ENCODE measurements at places on chromosomes 5 and 9.

DNA sequence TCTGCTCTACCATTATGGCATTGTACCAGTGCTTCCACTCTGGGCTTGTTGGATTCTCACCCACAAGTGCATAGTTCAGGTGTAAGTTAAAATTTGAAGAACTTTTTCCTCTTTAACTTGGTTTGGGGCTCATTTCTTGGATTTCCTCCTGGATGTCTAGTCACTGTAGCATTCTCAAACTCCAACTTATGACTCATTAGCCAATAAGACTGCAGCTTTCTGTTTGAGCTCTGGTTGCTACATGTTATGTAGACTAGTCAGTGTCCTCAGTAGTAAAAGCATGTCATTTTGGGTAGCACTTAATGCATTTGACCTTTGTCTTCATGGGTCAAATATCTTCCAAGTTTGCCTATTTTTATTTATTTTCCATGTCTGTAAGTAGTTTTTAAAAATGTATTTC lies 790.8 kb downstream of the BRINP1 start:
- no peak for DNase-seq

DNA sequence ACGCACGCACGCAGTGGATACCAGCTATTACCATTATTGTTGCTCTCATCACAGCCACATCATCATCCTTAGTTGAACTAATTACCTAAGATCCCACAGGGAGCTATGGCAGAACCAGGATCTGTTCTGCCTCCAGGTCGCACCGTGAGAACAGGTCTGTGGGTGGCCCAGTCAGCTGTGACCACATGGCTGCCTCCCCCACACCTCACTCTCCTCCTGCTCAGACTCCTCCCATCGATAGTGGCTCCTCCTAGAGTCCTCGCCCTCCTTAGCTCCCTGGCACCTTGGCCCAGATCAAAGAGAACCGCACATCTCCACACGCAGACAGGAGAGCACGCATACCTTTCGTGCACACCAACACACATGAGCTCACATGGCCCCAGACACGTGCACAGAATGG lies 32.4 kb upstream of the RPL26L1 start:
- no peak for DNase-seq

DNA sequence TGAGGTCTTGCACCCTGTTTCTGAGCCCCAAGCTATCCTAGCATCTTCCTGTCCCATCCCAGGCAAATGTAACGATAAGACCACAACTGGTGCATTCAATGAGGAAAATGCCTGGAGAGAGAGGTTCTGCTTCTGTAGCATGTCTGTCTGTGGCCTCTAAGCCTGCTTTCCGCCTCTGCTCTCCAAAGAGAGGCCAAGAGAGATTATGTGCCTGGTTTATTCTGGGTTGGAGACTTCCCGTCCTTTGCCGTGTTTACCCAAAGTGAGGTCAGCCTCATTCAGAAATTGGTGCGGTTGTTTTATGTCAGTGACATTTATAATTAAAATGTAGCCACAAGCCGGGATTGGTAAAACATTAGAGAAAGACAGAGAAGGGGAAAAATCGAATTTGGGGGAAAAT lies 77.8 kb downstream of the FGF1 start:
- no peak for DNase-seq

GRCh38 chr5:146626936-146627335 lies 110.9 kb upstream of the GPR151 start:
- no peak for DNase-seq

GRCh38 chr5:74174366-74174765 lies 466.2 kb downstream of the ENC1 start:
- DNase-seq, result no peak

DNA sequence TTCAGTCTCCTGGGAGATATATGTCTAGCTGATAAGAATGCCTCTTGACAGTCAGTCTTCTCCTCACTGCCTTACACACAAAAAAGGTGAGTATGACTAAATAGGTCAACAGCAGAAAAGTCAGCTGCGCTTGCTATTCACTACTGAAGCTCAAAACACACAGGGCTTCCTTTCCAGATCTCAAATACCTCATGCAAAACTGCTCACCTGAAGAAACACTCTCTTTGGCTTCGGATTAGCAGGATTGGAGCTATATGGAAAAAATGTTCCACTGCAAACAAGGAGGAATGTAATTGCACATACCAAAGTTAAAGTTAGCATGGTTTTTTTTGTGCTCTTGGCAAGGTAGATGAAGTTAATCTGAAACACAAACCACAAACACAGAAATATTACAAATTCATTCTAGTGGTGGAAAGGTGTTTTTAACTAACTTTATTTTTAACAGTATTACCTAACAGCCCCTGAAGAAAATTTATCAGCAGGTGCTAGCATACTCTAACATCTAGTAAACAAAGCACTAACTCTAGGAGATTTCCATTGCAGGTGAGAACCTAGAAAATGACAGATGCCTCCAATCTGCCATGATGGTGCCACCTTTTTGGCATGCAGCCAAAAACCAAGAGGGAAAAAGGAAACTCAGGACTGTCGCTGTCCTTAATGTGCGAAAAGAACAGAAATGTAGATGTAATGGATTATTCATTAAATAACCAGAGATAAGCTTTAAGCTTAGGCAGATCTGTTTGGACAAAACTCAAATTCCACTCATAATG lies 31.8 kb downstream of the ERMP1 start:
- no peak for DNase-seq

DNA sequence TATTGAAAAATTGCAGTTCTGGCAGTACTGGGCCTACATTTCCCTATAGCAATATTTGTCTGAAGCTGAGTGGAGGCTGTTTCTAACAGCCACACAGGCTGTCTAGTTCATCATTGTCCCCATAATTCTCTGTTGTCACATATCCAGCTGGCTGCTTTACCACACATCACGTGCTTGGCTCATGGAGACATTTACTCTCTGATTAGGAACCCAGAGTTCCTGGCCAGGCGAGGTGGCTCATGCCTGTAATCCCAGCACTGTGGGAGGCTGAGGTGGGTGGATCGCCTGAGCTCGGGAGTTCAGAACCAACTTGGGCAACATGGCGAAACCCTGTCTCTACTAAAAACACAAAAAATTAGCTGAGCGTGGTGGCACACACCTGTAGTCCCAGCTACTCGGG lies 81.4 kb downstream of the PGM5 start:
- no peak for DNase-seq

- no peak for DNase-seq
Measured at GRCh38 chr9:123318961-123319421, 37.0 kb upstream of the CRB2 start.

DNA sequence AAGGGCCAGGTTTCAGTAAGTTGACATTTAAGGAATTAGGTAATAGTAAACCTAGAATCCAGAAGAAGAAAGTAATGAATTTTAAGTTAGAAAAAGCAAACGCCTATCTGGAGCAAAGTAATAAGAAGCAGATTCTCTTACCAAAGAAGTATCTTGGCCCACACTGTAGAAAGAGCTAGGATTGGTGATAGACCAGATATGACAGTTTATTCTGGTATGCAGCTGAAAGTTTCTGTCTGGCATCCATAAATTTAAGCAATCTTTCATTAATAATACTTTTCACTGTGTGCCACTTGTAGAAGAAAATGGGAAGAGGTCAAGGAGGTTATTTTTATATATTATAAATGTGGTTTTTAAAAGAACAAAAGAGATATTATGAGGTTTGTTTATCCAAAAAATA lies 3.0 kb downstream of the RECK start:
- DNase-seq, result no peak

- no peak for DNase-seq
Measured at GRCh38 chr5:12095808-12096281, 191.6 kb upstream of the CTNND2 start.

DNA sequence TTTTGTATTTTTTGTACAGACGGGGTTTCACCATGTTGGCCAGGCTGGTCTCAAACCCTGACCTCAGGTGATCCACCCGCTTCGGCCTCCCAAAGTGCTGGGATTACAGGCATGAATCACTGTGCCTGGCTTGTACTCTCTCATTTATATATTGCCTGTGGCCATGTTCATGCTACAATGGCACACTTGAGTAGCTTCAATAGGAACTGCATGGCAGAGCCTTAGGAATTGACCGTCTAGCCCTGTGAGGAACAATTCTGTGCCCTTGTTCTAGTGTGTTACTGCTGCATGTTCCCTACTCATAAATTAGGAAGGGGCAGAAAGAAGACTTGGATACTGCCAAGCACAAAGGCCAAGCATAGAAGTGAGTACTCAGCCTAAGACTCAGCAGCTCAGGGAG lies 104.2 kb downstream of the LIFR start:
- DNase-seq, result no peak

GRCh38 chr9:102273952-102274351 lies 535.5 kb upstream of the GRIN3A start:
- DNase-seq, result no peak

- DNase-seq, result no peak
Measured at GRCh38 chr9:128484686-128485413, 19.7 kb upstream of the GLE1 start.

DNA sequence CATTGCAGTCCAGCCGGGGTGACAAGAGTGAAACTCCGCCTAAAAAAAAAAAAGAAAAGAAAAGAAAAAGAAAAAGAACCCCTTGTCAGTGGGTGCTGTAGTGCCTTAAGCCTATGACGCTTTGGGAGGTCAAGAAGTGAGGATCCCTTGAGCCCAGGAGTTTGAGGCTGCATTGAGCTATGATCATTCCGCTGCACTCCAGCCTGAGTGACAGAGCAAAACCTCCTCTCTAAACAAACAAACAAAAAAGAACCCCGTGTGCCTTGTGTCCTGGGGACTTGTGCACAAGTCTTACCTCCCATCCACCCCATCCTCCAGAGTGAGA lies 33.5 kb upstream of the STXBP1 start:
- no peak for DNase-seq

GRCh38 chr5:40995801-40996586 lies 75.1 kb downstream of the MROH2B start:
- DNase-seq, result no peak

- no peak for DNase-seq
Measured at GRCh38 chr5:171981847-171982246, 24.6 kb downstream of the FBXW11 start.

DNA sequence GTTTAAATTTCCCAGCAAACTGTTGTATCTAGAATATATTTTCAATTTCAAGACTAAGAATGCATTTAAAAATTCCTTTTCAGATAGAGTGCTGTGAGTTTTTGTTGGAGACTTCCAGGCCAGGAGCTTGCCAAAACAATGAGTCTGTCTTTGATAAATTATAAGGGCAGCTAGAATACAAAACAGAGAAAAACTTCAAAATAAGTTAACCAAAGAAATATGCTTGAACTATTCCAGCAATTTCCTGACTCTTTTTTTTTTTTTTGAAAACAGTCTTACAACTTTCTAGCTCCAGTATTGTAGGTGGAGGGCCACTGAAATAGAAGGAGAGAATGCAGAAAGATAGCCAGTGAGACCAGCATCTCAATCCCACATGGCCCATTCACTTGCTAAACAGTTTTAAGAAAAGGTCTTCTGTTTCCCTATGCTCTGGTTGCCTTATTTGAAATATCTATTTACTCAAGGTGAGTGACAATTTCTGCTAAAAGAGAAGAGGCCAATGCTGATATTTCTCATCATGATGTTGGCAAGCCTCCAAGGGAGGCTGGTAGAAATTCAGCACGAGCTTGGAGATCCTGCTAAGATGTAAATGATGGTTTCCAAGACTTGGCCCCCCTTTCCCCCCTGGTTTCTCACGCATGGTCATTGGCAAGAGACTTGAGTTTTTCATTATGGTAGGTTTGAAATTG lies 103.2 kb downstream of the USP20 start:
- no peak for DNase-seq

Data from SW480 (cell line).